ENCODE measurements at places on chromosomes 2 and 18.

- no peak for DNase-seq
These were observed 149.9 kb downstream of the RPIA start for GRCh38 chr2:88841224-88841929.

- DNase-seq = no peak
These were observed 108.5 kb downstream of the DDX1 start for GRCh38 chr2:15700131-15700530.

- no peak for DNase-seq
These were observed 29.2 kb downstream of the DYTN start for GRCh38 chr2:206688990-206689389.

GRCh38 chr2:33116799-33117198 is 170.0 kb downstream of the LTBP1 start:
- DNase-seq = no peak

All from stimulated activated CD4-positive, alpha-beta T cell treated with anti-CD3 and anti-CD28 coated beads, Interleukin-15, amount 100 ng/mL, for 1 hour (primary cell).